ENCODE measurements at places on chromosomes 4 and X. TPM values are rescaled to one million over a fixed set of nuclear protein-coding genes. Genes with fewer than 3 reads are reported as not detected.
A peak's percentile ranks its signal among the peaks of the same experiment; 100 is the strongest.

TRPC3 gene
- total RNA-seq = 0.55 TPM

- H3K36me3 ChIP-seq = no peaks in the 10 kb centered on the region
- H3K4me1 ChIP-seq = no peaks in the 10 kb centered on the region
- peaks cover 4% of the 10 kb centered on the region for H3K27me3 ChIP-seq
- no peak overlapping the region for H3K27ac ChIP-seq
Observed at GRCh38 chr4:13681570-13681969, 54.0 kb upstream of the BOD1L1 start.

GRCh38 chr4:113682730-113683537 lies 78.6 kb downstream of the CAMK2D start:
- H3K27ac ChIP-seq = peak overlapping the region; percentile 90
- H3K36me3 ChIP-seq = peaks cover 40% of the 10 kb centered on the region
- peak overlapping the region; percentile 76 for H3K4me3 ChIP-seq
- peaks cover 37% of the 10 kb centered on the region for H3K4me1 ChIP-seq

GRCh38 chrX:112053169-112053568 lies 29.4 kb downstream of the TRPC5 start:
- H3K27me3 ChIP-seq = no peaks in the 10 kb centered on the region
- no peak for DNase-seq
- H3K36me3 ChIP-seq = no peaks in the 10 kb centered on the region
- H3K4me3 ChIP-seq = no peak overlapping the region
